ENCODE measurements at places on chromosomes 13 and 19. TPM values are rescaled to one million over a fixed set of nuclear protein-coding genes. Genes with fewer than 3 reads are reported as not detected.

DLL3 gene
- 1.5 TPM for total RNA-seq

VSTM1 gene
- 0.29 TPM for total RNA-seq

PDS5B gene
- 16.3 TPM for total RNA-seq

FFAR1 gene
- total RNA-seq = not detected

POLR1G gene
- 9.0 TPM for total RNA-seq

LRRC25 gene
- not detected for total RNA-seq

GRCh38 chr13:51158365-51158764 lies 47.3 kb upstream of the C13orf42 start:
- no peak for DNase-seq

DNA sequence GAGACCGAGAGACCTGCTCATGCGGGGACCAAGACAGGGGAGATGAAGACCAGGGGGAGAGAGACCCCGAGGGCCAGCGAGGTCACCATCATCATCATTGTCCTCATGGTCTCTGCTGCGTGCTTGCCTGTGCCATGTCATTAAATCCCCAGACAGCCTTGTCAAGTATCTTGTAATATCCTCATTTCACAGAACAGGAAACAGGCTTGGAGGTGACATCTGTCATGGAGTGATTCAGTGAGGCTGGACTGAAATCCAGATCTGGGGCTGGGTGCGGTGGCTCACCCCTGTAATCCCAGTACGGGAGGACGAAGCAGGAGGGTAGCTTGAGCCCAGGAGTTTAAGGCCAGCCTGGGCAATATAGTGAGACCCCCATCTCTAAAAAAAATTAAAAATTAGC lies 5.9 kb upstream of the NANOS2 start:
- no peak for DNase-seq

DNA sequence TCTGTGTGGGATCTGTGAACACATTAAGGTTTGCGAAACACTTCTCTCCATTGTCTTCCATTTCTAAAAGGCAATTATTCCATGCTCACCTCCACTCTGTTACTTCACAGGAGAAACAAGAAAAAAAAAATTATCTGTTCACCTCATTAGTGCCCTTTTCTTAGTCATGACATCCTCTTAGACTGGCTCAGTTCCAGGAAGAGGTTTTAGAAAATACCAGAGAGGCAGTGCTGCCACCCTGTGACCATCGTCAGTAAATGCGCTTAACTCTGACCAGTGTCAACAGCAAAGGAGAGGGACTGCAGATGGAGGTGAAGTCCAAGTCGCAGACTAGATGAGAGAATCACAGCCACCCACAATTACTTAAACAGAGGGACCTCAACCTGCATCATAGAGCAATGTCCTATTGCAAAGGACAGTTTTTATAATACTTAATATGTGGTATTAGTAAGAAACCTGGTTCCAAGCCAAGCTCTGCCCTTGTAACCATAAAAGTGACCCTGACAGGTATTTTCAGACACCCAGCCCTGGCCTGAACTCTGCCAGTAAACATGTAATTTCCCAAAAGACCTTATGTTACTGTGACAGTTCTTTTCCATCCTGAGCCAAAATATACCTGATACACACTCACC lies 19.4 kb downstream of the CEACAM21 start:
- peak; percentile 83 for DNase-seq

DNA sequence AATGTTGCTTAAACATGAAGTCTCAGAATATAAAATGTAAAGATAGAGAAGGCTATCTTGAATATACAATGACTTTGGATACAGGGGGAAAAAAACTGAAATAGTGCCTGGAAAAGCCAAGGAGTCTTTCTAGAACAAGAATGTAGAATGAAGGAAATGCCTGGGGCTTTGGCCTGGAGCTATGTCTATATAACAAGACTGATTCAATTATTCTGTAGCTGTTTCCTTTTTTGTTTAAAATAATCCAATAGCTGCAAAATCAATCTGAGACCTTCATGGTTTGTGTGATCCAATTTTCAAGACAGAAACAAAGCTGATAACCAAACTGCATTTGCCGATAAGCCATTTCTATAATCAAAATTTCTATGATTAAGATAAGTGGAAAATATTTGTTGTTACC lies 530.9 kb upstream of the NBEA start:
- no peak for DNase-seq

DNA sequence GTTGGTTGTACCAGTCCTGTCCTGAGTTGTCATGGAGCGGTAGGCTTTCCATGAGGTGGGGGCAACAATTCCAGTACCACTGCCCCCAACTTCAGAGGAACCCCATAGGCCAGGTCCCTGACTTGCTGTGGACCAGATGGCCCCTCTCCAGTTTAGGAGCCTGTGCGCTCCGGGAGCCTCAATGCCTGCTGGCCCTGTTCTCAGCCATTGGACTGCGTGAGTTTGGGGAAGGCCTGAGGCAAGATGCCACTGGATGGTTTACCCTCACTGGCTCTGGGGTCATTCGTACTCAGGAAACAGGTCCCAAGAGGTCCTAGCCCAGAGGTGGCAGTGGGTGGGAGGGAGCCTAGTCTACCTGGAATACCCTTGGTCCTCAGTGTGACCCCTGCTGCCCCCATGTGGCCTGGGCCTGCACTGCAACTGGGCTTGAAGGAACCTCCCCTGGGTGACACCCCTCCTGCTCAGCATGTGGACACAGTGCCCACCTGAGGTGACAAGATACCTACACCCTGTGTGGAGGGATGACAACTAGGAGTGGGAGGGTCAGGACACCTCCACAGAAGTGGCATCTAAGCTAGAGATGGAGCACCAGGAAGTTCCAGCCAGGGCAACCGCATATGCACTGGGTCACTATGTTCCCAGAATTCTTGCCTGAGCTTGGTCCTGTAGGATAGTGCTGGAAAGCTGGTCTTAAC lies 6.0 kb upstream of the PRR19 start:
- peak; percentile 59 for DNase-seq

DNA sequence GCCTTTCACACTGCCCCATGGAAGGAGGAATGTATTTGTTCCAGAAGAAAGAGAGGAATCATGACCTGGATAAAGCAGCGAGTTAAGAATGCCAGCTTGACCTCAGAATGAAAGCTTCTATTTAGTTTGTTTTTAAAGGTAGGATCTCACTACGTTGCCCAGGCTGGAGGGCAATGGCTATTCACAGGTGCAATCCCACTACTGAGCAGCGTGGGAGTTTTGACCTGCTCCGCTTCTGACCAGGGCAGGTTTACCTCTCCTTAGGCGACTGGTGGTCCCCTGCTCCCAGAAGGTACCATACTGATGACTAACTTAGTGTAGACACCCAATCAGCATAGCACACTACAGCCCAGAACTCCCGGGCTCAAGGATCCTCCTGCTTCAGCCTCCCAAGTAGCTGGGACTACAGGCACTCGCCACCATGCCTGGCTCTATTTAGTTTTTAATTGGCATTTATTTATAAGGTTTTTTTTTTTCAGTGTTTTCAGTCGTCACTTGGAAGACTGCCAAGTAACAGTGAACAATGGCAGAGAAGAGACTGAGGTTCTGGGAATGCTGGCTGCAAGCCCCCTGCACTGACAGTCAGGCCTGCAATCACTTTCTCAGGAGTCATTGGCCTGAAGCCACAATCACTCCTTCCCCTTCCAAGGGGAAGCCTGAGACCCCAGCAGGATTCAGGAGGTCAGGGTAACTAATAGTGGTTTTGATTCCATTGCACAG lies 73.1 kb downstream of the EPS15L1 start:
- DNase-seq = no peak

Measured in RPMI7951 (cell line).